Smooth muscle cell of the coronary artery (primary cell): ENCODE measurements at places on chromosomes 4 and X. TPM values are rescaled to one million over a fixed set of nuclear protein-coding genes. Genes with fewer than 3 reads are reported as not detected.

The ARMCX1 gene
- 42.5 and 57.7 TPM in 2 replicates for total RNA-seq

The GNRHR gene
- total RNA-seq: not detected in 2 replicates

The MEPE gene
- not detected in 2 replicates for total RNA-seq

The FGD1 gene
- total RNA-seq: 2.2 and 3.2 TPM in 2 replicates

The CYLC1 gene
- total RNA-seq: not detected in 2 replicates
